ENCODE measurements at places on chromosomes 5 and 9.

GRCh38 chr9:37105234-37105633 lies 15.1 kb upstream of the ZCCHC7 start:
- no peak for DNase-seq

- DNase-seq: no peak
Measured at GRCh38 chr9:68714416-68715180, 9.6 kb downstream of the PIP5K1B start.

DNA sequence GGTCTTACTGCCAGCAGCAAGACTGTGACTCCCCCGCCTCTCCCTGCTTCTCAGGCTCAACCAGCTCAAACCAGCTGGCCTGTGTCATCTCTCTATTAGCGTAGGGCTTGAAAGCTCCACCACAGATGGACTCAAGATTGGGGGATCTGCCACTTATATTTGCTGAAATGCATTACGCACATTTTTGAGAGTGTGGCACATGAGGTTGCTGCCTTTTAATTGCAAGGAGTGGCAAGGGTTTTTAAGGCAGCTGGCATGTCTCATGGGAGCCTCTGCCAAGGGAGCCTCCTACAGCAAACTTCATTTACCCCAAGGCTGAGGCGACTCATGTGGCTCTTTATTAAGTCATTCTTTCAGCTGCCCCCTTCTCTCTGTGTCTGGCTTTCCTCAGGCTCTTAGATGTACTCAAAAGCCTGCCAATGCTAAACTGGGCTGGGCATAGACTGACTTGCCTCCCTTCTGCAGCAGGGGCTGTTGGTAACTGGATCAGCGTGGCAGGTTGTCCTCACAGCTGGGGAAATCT lies 219.3 kb downstream of the SMARCA2 start:
- no peak for DNase-seq

GRCh38 chr9:106621313-106622163 lies 241.4 kb upstream of the ZNF462 start:
- no peak for DNase-seq

DNA sequence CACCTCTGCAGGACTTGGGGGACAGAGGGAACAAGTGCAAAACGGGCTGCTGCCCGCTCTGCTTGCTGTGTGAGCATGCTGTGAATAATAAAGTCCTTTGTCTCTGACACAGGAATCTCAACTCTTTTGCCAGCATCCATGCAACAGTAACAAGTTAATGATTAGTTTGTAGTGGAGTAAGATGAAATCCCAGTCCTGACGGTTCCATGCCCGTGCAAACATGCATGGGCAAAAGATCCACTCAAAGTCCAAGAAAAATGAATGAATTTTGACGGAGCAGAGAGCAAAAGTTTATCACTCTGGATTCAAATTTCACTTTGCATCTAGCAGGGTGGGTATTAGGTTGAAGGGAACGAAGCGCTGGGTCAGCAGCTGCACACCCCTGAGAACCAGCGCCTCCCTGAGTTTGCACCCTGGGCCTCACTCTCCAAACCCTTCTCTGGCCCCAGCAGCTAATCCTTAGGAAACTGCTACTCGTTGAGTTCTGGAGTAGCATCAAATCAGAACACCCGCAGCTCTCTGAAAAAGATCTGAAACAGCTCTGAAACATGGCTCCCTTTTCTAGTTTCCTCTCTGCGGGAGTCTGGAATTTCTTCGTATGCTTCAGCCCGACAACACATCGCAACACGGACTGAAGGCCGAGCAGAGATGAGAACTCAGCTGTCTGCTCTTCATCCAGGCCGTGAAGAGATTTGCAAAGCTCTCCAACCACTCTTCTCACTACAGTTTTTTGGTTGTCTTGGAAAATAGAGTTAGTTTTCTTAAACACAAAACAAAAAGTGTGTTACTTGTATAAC lies 45.6 kb upstream of the RUFY1 start:
- DNase-seq: no peak

DNA sequence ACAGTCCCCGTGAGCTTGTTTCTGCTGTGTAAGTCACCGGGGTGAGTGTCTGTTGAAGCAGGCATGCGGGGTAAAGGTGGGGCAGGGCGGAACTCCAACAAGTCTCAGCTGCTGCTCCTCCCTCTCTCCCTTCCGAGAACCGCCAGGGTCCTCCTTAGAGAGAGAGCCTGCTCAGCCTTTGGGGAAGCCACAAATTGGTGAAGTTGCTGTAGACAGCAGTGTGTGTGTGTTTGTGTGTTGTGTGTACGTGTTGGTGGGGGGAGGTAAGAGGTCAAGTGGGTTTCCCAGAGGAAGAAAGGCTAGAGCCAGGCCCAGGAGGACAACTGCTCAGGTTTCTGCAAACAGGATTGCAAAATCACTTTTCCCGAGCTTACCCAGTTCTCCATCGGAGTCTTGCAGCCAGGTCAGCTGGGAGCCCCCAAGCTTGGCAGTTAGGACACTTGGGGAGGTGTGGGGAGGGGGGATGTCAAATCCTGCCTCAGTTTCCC lies 38.9 kb upstream of the DAB2IP start:
- DNase-seq: no peak

GRCh38 chr9:89690334-89690912 lies 85.6 kb downstream of the GADD45G start:
- DNase-seq: no peak

GRCh38 chr9:94952565-94953373 lies 226.3 kb downstream of the AOPEP start:
- DNase-seq: no peak

DNA sequence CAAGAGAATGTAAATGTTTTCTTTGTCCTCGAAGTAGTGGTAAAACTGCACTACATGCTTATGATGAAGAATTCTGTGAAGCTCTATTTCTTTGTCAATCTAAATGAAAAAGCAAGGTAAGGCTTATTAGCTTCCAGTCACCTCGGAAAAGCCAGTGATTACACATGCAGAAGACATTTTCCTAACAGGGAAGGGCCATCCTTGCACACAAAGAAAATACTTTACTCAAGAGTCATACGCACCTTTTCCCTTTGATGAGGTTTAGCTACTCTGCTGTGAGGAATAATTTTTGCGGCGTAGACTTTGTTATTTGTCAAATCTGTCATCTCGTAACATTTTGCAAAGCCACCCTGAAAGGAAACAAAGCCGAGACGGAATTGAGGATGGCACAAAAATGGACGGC lies 1.1 kb downstream of the PLK2 start:
- no peak for DNase-seq

DNA sequence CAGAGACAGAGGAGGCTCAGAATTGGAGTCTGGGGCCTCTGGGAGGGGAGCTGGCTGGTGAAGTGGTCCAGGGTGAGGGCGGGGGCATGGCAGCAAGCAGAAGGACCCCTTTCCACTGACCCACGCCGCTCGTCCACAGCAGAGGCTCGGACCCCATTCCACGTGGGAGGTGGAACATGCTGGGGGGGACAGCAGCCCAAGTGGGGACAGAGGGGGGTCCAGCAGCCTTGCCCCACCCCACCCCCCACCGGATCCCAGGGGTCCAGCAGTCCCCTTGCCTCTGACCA lies 25.4 kb upstream of the NKD2 start:
- no peak for DNase-seq

- DNase-seq: no peak
Measured at GRCh38 chr5:33228149-33228548, 212.6 kb upstream of the TARS1 start.

- no peak for DNase-seq
Measured at GRCh38 chr5:95686651-95687050, 3.9 kb upstream of the SPATA9 start.

DNA sequence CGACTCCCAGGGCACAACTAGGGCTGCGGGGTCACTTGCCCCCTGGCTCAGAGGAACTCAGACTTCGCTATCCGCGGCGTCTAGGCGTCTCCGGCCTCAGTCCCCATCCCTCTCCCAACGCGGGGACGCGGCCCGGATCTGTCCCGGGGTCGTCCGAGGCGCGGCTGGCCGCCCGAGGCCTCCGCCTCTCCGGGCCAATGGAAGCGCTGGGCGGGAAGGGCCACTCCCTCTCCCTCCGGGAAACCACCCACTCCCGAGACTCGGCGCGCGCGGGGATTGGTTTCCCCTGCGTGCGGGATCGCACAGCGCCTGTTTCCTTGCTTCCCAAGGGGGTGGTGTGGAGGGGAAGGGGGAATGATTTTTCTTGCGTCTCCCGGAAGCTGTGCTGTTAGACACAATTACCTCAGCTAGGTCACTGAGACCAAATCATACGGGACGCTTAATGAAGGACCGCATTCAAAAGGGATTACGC lies 38.3 kb downstream of the NR2F1 start:
- DNase-seq: no peak

- no peak for DNase-seq
Measured at GRCh38 chr5:9625286-9625685, 4.9 kb downstream of the TAS2R1 start.

DNA sequence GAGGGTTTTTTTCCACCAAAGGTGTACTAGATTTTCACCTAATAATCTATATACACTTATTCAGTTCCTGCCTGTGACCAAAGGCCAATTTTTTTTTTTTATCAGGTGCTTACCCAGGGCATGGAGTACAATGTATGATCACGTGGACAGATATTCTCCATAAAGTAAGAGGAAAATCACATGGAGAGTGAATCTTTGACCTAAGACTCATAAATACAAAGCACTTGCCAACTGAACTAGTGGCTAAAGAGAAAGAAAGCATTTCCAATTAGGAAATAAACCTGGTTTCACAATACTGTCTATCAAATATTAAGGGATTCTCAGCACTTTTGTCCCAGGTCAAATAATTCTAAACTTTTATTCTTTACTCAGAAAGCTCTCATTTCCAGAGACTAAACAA lies 33.0 kb upstream of the CEP120 start:
- DNase-seq: no peak

GRCh38 chr9:22976454-22976853 lies 529.8 kb downstream of the DMRTA1 start:
- no peak for DNase-seq

GRCh38 chr5:154092356-154093141 lies 53.8 kb downstream of the MFAP3 start:
- no peak for DNase-seq

GRCh38 chr9:14515049-14515448 lies 178.2 kb downstream of the ZDHHC21 start:
- no peak for DNase-seq

GRCh38 chr9:35232867-35233544 lies 71.2 kb downstream of the UNC13B start:
- DNase-seq: no peak

DNA sequence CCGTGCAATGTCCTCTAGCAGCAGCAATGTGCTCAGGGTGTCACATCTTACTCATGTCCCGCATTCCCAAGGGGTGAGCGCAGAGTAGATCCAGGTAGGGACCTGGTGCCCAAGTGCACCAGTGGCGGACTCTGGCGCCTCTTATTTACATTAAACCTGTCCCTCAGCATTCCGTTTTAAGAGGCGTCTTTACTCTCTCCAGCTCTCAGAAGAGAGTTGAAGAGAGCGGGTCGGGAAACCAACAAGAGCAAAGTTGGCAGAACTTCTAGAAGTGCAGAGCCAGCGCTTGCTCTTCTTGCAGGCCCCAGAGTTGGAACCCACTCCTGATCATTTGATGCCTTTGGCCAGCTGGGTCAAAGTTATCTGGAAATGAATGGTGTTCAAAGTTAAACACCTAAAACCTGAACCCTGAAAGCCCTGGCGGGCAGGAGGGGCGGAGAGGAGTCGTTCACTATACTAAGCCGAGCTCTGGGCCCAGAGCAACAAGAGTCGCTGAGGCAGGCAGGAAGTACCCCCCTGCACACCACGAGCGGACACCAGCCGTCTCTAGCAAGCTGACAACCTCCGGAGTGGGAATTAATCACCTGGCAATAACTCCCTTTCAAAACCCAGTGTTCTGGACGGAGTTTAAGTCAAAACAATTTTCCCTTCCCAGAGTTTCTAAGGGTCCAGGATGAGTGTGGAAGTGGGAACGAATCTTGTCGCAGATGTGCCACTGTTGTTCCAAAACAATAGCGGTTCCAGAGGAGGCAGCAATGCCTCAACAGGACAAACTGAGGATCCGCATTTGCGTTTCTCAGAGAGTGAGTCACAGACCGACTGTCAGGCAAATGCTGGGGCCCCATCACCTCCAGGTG lies 122.8 kb downstream of the TMEM161B start:
- no peak for DNase-seq

GRCh38 chr5:38913714-38914113 lies 67.9 kb downstream of the OSMR start:
- no peak for DNase-seq

DNA sequence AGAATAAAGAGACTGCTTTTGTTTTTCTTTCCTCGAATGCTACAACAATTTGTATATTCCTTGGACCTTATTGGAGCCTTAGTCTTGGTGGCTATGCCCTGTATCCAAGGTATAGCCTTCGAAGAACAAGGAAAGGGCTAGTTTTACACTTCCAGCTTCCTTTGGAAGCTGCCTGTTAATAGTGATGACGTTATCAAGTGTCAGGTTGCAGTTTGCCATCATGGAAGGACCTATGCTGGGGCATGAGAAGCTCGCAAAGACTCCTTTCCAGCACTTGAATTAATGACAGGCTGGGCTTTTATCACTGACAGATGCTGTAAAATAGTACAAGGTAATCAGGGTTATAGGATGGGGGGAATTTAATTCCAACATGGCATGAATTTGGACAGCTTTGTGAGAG lies 157.9 kb downstream of the KDM4C start:
- DNase-seq: no peak

DNA sequence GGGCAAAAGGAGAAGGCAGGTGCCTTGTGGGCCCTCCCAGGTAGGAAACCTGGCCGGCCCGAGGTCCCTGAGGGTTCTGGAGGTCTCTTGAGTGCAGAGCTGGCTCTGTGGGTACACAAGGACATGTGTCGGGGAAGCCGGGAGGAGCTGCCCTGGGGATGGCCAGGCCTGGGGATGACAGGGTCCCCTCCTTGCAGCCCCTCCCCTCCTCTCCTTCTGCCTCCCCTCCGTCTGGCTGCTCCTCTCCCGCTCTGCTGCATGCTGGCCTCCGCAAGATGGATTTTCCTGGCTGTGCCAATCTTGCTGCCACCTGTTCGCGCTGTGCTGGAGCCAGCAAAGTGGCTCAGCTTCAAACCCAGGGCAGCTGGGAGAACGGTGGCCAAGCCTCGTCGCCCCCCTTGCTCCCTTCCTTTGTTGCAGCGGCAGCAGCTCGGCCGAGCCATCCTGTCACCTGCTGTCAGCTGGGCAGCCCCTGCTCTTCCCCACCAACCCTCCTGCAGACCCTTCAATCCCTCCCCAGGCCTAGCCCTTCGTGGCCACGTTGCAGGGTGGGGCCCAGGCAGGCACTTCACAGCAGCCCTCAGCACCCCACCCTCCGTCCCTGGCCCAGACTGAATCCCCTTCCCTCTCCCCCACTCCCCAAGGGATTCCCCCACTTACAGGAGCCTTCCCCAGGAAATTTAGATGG lies 17.6 kb upstream of the UNC5A start:
- no peak for DNase-seq

DNA sequence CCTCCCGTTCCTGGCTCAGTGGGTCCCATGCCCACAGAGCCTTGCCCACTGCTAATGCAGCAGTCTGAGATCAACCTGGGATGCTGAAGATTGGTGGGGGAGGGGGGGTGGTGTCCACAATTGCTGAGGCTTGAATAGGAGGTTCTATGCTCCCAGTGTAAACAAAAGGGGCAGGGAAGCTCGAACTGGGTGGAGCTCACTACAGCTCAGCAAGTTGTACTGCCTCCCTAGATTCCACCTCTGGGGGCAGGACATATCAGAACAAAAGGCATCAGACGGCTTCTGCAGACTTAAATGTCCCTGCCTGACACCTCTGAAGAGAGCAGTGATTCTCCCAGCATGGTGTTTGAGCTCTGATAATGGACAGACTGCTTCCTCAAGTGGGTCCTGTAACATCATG lies 885.6 kb upstream of the COX7C start:
- DNase-seq: no peak

All from stimulated activated CD4-positive, alpha-beta T cell treated with anti-CD3 and anti-CD28 coated beads, Interleukin-1b, Interleukin-23, amount 100 ng/mL, for 1 hour (primary cell).